Effector memory CD8-positive, alpha-beta T cell (primary cell): ENCODE measurements at places on chromosomes 7 and 10.

DNA sequence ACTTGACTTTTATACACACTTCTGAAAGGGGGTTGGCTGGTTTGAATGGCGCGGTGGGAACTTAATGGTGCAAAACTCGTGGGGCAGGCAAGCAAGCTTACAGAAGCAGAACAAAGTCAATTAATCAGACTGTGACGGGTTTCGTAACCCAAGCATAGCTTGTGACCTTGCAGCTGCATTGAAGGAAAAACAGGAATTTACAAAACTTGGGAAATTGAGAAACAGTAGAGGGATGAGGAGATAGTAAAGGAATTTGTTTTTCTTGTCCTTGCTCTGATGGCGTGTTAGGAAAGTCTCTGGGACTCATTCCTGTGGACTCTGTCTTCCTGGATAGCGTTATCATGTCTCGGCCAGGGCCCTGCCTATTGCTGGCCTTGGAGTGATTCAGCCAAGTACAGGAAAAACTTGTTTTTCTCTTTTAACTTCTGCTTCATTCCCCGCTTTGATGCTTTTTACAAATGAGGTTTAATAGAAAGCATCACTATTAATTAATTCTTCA is 220.0 kb upstream of the KCND2 start:
- DNase-seq: no peak

DNA sequence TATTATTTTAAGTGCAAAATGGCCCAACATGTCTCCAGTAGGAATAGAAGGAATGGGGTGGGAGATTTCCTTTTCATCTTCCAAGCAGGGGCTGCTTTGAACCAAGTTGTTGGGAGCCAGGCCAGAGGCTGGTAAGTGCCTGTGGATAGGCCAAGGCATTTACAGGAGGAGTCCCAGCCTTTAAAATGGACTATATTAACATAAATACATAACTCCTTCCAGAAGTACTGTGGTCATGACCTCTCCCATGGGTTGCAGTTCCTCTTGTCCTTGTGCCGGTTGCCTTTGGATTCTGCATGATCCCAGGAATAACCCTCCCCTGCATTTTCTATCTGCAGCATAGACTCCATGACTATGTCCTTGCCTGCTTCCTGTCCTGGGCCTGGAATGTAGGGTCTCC is 95.8 kb downstream of the SEC23IP start:
- DNase-seq: no peak

DNA sequence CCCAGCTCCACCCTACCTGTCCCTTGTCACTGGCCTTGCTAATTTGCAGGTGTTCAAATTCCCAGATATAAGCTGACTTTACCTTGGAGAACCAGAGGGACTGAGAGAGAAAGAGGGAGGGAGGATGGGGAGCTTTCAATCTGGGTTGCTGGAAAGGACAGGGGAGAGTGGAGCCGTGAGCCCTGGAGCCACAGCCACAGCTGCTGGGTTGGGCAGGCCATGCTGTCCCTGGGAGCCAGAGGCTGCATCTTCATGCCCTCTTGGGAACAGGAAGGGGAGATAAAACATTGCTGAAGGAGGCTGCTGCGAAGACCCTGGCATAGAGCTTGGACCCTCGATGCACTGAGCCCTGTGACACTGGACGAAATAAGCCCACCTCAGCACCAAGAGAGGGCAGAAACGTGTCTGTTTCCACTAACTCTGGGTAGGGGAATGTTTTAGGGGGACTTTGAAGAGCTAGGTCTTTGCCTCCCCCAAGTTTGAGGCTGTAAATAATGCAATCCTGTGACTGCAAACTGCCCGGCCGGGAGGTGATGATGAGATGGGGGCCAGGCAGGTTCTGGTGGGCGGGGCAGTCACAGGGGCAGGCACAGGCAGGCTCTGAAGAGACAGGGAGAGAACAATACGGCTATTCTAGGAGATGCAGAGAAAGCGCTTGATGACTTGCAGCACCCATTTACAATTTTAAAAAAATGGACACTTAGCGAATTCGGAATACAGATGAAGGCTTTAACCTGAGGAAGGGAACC is 5.8 kb upstream of the JAKMIP3 start:
- no peak for DNase-seq

- DNase-seq: no peak
Measured at GRCh38 chr7:105202616-105203015, 186.1 kb downstream of the SRPK2 start.

- DNase-seq: no peak
Measured at GRCh38 chr10:4337563-4337962, 488.4 kb upstream of the AKR1E2 start.

- no peak for DNase-seq
Measured at GRCh38 chr10:51800725-51801424, 101.5 kb upstream of the CSTF2T start.
